Fibroblast of lung (primary cell): ENCODE measurements at places on chromosomes 12 and 14. TPM values are rescaled to one million over a fixed set of nuclear protein-coding genes. Genes with fewer than 3 reads are reported as not detected.

- no peak overlapping the region for H3K4me3 ChIP-seq
- no peak for DNase-seq
- H3K27ac ChIP-seq = no peak overlapping the region
- no peaks in the 10 kb centered on the region for H3K4me1 ChIP-seq
- H3K36me3 ChIP-seq = peaks cover 30% of the 10 kb centered on the region
Measured at GRCh38 chr12:132068250-132068649, 75.9 kb downstream of the DDX51 start.

DNA sequence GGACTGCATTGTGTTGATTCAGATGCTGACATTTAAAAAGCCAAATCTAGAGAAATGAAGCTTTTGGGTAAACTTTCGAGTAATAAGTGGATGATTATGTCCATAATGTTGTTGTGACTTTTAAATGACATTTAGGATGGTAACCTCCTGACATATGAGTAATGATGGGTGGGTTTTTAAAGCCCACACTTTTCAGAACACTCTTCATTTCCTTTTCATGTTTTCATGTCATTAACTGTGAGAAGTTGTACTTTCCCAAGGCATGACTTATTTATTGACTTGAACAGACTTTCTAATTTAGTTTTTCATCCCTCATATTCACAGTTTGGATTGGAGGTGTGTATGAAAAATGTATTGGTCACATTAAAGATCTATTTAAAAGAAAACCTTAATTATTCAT lies 35.5 kb downstream of the RGS6 start:
- no peaks in the 10 kb centered on the region for H3K4me1 ChIP-seq
- H3K27ac ChIP-seq = no peak overlapping the region
- no peaks in the 10 kb centered on the region for H3K27me3 ChIP-seq
- DNase-seq = no peak
- H3K4me3 ChIP-seq = no peak overlapping the region

- no peaks in the 10 kb centered on the region for H3K27me3 ChIP-seq
- peak; percentile 27 for DNase-seq
- no peak overlapping the region for H3K27ac ChIP-seq
Measured at GRCh38 chr12:10607885-10608458, 5.4 kb downstream of the MAGOHB start.

The FLRT2 gene
- 14.5 and 22.9 TPM in 2 replicates for total RNA-seq

The PTPN6 gene
- 0.26 TPM in 1 of 2 replicates, not detected in the other for total RNA-seq

The NFE2 gene
- under 0.01 and 0.17 TPM in 2 replicates for total RNA-seq
